ENCODE measurements at places on chromosomes 3 and 15. TPM values are rescaled to one million over a fixed set of nuclear protein-coding genes. Genes with fewer than 3 reads are reported as not detected.

Gene CPLX3
- 0.49 TPM for total RNA-seq

Gene MESP1
- 2.0 TPM for total RNA-seq

Gene CFAP100
- 2.5 TPM for total RNA-seq

Gene FGF7
- total RNA-seq, result 1.2 TPM

Gene TUSC7
- total RNA-seq, result 0.25 TPM

Gene ABHD14A
- total RNA-seq, result 11.6 TPM

Gene RAB27A
- total RNA-seq, result 6.1 TPM

Gene SLC33A1
- total RNA-seq, result 26.6 TPM

Gene SNAP23
- 12.0 TPM for total RNA-seq

Gene ZSCAN2
- 25.1 TPM for total RNA-seq

Gene C3orf70
- total RNA-seq, result 27.5 TPM

Gene P3H2
- 3.7 TPM for total RNA-seq

Gene ACTRT3
- 2.2 TPM for total RNA-seq

Gene OTOL1
- not detected for total RNA-seq

Gene ARGFX
- total RNA-seq, result not detected

Gene PHC3
- total RNA-seq, result 42.8 TPM

Gene CFAP92
- 1.2 TPM for total RNA-seq

Gene MPI
- total RNA-seq, result 27.5 TPM

Gene UBA3
- total RNA-seq, result 76.2 TPM

Gene UPK1B
- total RNA-seq, result under 0.01 TPM

Gene CCR2
- 0.25 TPM for total RNA-seq

Gene RAB6B
- total RNA-seq, result 88.3 TPM

Gene WDR93
- total RNA-seq, result 0.25 TPM

Gene LRRIQ4
- total RNA-seq, result 0.49 TPM
